Mucosa of gallbladder (tissue), 1 donor: ENCODE measurements at places on chromosomes 3 and 15. TPM values are rescaled to one million over a fixed set of nuclear protein-coding genes. Genes with fewer than 3 reads are reported as not detected.

DNA sequence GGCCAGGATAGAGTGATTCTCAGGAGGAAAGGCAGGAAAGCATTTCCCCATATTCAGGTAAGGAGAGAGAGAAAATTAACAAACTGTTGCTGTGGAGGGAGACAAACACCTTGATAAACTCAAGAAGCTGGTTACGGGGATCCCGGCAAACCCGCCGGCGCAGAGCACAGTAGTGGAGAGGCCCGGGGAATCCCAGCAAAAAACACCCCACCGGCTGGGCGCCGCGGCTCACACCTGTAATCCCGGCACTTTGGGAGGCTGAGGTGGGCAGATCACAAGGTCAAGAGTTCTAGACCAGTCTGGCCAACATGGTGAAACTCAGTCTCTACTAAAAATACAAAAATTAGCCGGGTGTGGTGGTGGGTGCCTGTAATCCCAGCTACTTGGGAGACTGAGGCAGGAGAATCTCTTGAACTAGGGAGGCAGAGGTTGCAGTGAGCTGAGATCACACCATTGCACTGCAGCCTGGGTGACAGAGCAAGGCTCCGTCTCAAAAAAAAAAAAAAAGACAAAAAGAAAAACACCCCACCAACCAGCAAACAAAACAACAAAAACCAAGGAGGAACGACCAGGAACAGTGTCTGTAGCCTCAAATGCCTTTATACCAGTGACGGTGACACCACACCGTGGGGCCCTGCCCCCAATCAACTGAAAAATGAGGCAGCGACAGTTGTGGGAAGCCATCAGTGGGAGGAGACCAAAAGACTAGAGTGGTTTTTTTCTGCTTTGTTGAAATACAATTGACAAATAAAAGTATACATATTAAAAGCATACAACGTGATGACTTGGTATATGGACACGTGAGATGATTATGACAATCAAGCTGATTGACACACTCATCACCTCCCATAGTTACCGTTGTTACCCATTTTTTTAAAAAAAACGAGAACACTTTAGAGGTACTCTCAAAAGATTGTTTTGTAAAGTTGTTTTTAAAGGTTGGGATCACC lies 40.2 kb upstream of the IDH2 start:
- DNase-seq, result no peak

- DNase-seq, result no peak
Observed at GRCh38 chr15:24067733-24068501, 380.8 kb upstream of the NDN start.

DNA sequence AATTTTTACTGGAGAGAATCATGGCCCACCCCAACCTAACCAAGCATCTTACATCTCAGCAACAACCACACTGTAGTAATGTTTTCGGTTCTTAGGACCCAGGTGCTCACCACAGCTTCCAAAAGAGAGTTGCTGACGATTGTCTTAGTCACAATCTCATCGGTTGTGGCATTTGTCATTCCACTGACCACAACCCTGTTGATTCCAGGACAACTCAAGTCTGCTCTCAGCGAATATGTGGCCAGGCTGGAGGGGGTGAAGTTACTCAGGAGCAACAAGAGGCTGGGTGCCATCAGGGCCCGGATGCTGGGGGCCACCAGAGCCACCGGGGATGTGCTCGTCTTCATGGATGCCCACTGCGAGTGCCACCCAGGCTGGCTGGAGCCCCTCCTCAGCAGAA lies 25.9 kb downstream of the GALNT15 start:
- DNase-seq, result no peak

DNA sequence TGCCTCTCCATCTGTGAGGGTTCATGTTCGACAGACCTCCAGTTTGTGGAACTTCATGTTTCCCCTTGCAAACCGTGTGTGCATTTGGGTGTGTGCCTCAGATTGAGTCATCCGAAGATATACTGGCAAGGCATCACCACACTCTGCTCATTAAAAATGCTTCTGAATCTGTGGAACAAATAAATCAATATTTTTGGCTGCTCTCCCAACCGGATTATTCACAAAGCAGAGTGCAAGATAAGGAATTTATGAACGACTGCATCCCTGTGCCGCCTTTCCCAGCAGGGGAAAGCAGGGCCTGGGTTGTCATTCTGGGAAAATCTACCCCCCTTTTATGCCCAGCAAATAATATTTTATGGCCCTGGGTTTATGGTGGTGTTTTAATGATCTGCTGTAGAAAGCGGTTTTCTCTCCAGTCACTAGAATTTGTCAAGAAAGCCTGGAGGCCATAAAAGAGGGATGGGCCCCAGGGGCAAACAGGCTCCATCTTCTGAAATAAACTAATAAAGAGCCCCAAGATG lies 4.2 kb upstream of the WNT5A start:
- DNase-seq, result no peak

GRCh38 chr3:68666429-68667136 lies 265.8 kb downstream of the TAFA4 start:
- DNase-seq, result no peak

- DNase-seq, result peak; percentile 29
Observed at GRCh38 chr15:71329497-71330260, 214.4 kb downstream of the THSD4 start.

DNA sequence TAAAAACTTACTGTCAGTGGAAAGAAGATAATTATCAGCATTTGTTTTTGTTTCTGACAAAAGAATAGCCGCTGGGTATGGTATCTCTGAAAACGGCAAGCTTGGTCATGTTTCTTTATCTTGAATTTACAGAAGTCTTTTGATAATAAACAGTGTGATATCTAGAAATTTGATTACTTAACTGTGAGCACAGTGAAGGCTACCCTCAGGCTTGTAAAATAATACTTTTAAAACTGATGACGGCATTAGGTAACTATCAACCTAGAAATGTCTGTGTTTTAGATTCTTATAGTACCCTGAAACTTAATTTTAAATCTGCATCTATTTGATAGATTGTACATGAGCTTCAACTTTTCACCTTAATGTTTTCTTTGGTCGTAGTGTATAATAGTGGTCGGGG lies 43.4 kb downstream of the NSUN3 start:
- DNase-seq, result no peak

DNA sequence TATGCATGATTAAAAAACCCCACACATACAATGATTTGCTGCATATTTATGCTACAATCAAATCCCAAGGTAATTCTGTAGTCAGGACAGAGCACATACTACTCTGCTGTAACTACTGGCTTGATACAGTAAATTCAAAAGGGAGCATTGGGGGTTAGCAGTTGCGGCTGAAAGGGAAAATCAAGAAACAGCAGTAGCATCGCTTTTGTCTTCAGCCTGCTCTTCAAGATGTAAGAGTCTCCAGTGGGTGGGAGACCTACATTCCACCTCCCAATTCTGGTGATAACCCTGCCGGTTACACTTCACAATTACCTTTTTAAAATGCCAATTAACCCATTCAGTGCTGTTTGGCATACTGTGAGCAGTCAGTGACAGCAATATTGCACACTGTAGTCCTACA lies 259.4 kb downstream of the NR2F2 start:
- no peak for DNase-seq

GRCh38 chr3:25044762-25045710 lies 383.0 kb upstream of the RARB start:
- no peak for DNase-seq

DNA sequence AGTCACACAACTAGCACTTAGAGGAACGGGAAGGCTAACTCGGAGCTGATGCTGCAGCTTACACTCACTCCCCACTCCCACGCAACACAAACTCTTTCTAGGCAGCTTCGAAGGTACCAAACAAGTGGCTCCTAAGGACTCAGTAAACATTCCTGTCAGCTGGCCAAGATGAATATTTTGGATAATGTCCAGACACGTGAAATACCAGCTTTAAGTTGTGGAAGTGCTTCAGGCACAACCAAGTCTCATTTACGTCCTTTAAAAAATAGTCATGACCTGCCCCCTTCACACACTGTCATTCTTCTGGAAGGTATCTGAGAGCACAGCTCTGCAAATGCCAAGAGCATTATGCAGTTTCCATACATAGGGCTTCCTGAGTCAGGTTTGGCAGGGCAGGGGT lies 1005.9 kb upstream of the CFAP20DC start:
- no peak for DNase-seq

- no peak for DNase-seq
Observed at GRCh38 chr3:98782824-98783500, 19.8 kb downstream of the ST3GAL6 start.

DNA sequence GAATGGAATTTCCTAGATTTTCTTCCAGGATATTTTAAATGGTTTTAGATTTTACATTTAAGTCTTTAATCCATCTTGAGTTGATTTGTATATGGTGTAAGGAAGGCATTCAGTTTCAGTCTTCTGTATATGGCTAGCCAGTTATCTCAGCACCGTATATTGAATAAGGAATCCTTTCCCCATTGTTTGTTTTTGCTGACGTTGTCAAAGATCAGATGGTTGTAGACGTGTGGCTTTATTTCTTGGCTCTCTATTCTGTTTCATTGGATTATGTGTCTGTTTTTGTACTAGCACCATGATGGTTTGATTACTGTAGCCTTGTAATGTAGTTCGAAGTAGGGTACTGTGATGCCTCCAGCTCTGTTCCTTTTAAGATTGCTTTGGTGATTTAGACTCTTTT lies 325.7 kb upstream of the EPHA6 start:
- no peak for DNase-seq

- no peak for DNase-seq
Observed at GRCh38 chr15:56215769-56216168, 27.9 kb downstream of the RFX7 start.

GRCh38 chr15:77493324-77493907 lies 72.7 kb downstream of the HMG20A start:
- DNase-seq, result no peak

DNA sequence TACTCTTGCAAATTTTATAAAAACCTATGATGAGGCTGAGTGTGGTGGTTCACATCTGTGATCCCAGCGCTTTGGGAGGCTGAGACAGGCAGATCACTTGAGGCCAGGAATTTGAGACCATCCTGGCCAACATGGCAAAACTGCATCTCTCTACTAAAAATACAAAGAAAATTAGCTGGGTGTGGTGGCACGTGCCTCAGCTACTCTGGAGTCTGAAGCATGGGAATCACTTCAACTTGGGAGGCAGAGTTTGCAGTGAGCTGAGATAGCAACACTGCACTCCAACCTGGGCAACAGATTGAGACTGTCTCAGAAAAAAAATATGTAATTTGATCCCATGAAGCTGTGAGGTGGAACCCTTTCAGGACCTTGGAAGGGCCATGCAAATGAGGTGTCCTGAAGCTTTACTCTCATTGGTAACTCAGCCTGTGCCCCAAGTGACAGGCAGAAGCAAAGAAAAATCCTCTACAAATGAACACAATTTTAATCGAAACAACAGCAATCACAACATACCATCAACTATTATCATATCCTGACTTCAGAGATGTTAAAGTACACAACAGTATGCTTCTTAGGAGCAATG lies 84.6 kb upstream of the CDV3 start:
- DNase-seq, result no peak

DNA sequence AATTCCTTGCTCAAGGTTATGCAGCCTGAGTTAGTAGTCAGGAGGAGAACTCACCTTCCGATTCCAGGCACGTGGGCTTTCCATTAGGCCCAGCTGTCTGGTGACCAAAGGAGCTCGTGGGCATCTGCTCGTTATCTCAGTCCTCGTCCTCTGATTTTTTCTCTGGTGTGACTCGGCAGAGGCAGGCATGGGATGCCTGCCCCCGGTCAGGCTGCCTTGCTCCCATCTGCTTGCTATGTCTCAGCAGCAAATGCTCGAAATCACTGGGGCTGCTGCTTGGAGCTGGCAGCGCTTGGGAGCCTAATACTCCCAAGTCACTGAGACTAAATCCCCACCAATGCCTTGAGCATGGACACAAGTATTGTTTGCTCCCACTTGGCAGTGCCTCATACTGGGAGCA lies 84.5 kb upstream of the NMNAT3 start:
- DNase-seq, result no peak

GRCh38 chr3:56987238-56987895 lies 73.1 kb upstream of the SPATA12 start:
- DNase-seq, result no peak

DNA sequence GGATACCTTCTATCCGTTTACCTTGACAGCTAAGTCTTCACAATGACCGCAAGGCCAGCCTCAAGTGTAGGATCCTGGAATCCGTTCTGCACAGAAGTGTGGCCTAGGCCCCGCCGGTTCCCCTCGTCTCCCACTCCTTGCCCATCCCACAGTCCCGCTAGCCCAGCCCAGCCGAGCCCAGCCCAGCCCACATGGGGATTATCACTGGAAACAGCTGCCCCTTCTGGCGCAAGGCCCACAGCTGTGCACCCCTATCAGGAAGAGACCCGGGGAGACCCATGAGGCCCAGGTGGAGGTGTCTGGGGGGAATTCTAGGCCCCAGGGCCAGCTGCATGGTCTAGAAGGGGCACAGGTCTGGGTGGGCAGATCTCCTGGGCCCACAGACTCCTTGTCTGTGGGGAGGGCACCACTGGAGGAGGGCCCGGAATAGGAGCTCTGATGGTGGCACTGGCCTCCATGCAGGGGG lies 27.9 kb upstream of the KLF13 start:
- DNase-seq, result peak; percentile 7

- no peak for DNase-seq
Observed at GRCh38 chr3:30649572-30650318, 43.3 kb downstream of the TGFBR2 start.

- no peak for DNase-seq
Observed at GRCh38 chr15:94263341-94264273, 32.2 kb downstream of the MCTP2 start.

- no peak for DNase-seq
Observed at GRCh38 chr3:25235466-25235865, 192.6 kb upstream of the RARB start.

GRCh38 chr3:74722211-74722610 lies 107.8 kb upstream of the CNTN3 start:
- no peak for DNase-seq

Gene SYNPR
- total RNA-seq, result not detected

Gene LYZL4
- total RNA-seq, result 0.32 TPM

Gene SEMA5B
- total RNA-seq, result 1.7 TPM

Gene TRIM42
- not detected for total RNA-seq

Gene C3orf49
- total RNA-seq, result not detected

Gene HIGD1A
- total RNA-seq, result 96.7 TPM

Gene LXN
- total RNA-seq, result 17.0 TPM

Gene ZNF662
- total RNA-seq, result 8.6 TPM

Gene CCDC80
- 67.8 TPM for total RNA-seq

Gene ZNF774
- 18.4 TPM for total RNA-seq

Gene SLC12A1
- total RNA-seq, result not detected

Gene ITIH1
- 4.8 TPM for total RNA-seq

Gene OR5K2
- not detected for total RNA-seq

Gene CCR9
- total RNA-seq, result 0.23 TPM

Gene MUSTN1
- 4.7 TPM for total RNA-seq

Gene CLDN18
- 6.7 TPM for total RNA-seq

Gene ANKRD34C
- not detected for total RNA-seq
